ENCODE measurements at places on chromosomes 4 and X.
A peak's percentile ranks its signal among the peaks of the same experiment; 100 is the strongest.

- DNase-seq: no peak
Observed at GRCh38 chr4:108649863-108650211, 562 bp upstream of the OSTC start.

- no peak for DNase-seq
Observed at GRCh38 chrX:136687457-136687856, 39.5 kb downstream of the CD40LG start.

DNA sequence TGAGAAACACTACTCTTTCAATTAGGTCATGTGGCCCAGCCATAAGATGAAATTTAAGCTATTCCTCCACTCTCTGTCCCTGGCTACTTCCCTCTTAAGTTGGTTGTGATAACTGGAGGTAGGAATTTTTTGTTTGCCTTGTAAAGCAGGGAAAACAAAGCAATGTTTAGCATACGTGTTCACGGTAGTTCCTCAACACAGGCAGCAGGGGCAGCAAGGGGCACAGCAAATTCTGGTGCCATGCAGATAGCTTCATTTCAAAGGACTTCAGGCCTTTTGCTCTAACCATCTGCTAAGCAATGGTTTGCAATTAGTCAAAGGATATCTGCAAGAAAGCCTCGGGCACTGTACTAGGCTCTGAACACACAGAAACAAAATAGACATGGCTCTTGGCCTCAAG, 330.2 kb downstream of the ZIC3 start:
- no peak for DNase-seq

- DNase-seq: peak; percentile 59
Observed at GRCh38 chr4:114312338-114312737, 286.3 kb upstream of the UGT8 start.

- DNase-seq: no peak
Observed at GRCh38 chr4:17366496-17366895, 145.4 kb downstream of the QDPR start.

DNA sequence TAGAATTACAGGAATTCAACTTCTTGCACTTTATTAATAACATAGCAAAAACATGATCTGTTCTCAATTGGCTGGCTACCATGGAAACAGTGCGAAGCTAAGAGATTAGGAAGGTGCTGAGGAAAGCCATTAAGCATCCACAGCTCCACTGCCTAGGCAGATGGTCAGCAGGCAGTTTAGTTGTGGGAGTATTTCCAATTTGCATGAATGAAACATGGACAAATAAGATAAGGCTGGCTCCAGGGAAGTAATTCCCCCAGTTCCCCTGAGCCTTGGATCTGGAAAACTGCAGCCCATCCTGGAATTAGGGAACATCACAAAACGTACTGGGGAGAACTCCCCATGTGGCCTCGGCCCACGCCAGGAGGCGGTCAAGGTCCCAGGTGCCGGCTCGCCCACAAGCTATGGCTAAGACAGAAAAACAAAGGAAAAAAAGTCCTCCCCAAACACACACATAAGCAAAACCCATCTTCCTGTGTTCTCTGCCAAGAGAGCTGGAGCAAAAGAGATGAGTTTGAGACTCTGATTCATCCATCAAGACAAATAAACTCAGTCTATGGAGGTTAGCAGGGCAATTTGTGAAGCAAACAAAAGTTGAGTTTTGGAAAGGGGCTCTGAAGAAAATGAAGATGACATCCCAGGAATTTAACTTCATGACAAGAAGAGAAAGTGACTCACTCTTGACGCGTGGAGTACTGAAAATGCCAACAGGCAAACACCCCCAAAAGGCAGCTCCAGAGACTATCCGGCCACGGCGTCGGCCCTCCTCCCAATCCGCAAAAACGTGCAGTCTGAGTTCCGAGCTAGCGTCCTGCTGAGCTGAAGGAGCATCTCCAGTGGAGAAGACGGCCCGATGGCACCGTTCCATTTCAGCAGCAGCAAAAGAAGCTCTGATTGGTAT, 45.1 kb downstream of the IGFBP7 start:
- DNase-seq: no peak

- DNase-seq: no peak
Observed at GRCh38 chr4:121138039-121138825, 25.9 kb downstream of the TNIP3 start.

GRCh38 chr4:184503869-184504300, 29.5 kb upstream of the IRF2 start:
- DNase-seq: peak; percentile 4

DNA sequence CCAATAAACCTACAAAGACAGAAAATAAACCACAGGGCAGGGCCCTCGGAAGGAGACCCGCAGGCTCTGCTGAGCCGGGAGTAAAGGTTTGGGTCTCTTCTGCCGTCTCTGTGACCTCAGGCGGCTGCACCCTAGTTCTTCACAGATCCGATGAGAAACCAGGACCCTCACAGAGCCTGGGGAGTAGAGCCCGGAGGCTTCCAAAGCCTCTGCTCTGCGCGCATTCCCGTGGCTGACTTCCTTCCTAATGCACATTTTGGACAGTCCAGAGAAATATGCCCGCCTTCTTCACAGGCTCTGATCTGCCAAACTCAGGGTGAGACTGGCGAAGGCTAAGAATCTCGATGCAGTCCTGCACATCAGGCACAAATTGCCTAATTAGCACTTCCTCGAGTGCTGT, 245.5 kb downstream of the EVC2 start:
- no peak for DNase-seq

DNA sequence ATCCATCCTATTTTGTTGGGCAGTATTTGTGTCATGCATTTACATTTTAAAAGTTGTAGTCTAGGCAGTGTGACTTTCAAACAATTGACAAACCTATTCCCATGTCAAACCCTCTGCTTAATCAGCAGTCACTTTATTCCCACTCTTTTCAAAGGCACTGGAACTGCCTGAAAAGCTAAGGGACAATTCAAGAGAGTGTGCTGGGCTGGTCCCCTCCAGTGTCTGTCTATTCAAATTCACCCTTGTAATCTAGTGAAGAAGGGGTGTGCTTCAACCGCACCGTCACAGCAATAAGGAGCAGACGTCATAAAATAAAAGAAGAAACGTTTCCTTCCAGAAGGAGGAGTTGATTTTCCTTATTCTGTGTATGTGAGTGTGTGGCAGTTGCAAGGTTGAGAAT, 197.0 kb upstream of the MAD2L1 start:
- DNase-seq: no peak

DNA sequence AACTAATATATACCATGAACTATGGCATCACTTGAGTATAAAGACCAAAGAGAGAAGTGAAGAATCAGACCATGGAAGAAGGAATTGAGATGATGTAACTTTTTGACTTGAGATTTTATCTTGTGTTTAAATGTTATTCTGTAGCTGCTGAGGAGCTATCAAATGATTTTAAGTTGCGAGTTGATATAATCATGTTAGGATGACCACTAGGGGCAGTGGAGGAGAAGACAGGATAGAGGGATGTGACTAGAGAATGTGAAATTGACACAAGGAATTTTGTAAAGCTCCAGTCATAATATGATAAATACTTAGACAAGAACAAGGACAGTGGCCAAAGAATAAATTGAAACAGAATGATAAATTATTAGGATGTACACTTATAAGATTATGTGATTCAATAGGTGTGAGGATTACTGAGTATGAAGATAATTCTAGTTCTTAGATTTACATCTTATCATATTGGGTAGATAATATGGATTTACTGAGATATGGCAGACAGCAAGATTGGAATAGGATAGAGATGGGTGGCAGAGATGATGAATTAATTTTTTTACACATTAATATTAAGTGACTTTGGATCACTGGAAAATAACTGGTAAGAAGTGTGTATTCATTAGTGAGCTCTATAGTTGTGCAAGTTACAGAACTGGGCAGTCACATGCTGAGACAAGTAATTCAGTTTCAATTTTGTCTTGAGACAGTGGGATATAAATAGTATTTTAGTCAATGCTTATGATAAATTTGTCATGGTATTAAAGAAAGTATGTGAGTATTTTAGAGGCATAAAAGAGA, 816.0 kb upstream of the PCDH10 start:
- no peak for DNase-seq

DNA sequence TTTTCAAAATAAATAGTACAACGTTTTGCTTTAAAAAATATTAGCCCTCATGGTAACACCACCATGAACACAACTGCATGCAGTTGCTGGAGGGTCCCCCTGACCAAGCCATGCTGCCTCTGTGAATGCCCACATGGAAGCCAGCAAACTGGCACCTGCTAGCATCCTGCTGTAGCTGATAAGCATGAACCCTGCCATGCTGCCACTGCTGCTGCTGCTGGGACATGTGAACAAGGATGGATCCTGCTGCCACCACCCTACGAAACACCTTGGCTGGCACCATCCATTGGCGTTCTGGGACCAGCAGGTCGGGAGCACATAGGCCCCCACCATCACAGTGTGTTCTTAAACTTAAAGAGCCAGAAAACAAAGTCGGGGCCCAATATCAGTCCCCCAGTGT, 83.9 kb downstream of the SATL1 start:
- no peak for DNase-seq

GRCh38 chrX:31593353-31593752, 521.5 kb upstream of the FTHL17 start:
- DNase-seq: no peak

- DNase-seq: no peak
Observed at GRCh38 chr4:175884048-175884447, 72.0 kb upstream of the GPM6A start.

DNA sequence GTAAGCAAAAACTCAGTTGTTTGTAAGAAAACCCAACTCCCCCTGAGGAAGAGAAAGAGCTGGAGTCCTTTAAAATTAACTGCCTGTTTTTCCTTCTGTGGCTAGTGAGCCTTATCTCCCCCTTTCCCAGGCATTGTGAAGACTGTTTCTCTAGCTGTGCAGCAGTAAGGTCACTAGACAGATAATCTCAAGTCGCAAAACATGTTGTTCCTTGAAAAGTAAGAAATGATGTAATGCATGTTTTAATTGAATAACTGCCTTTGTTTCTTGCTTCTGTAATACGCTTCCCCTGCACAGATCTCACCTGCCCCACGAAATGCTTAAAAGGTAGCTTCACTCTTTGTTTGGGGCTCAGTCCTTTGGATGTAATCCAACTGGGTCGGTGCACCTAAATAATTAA, 5.8 kb upstream of the GAGE12J start:
- DNase-seq: no peak

DNA sequence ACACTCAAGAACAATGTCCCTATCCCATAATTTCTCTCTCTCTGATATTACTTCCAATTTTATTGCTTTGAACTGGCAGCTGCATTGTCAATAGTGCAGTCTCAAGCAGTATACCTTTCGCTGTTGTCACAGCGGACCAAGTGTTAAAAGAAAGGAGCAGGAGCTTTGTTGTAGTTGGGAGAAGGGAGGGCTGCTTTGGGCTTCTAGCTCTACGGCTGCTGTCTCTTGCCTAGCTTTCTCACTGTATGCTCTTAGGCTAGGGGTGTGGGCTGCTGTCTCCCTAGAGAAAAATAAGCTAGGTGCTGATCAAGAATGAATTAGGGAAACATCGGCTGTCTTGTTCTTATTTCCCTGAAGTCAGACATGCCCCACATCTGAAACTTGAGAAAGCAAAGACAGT, 52.5 kb downstream of the TRPC5OS start:
- no peak for DNase-seq
